ENCODE measurements at places on chromosomes 7 and 10.
A peak's percentile ranks its signal among the peaks of the same experiment; 100 is the strongest.

GRCh38 chr7:132145466-132145865, 430.8 kb downstream of the PLXNA4 start:
- no peak for DNase-seq

DNA sequence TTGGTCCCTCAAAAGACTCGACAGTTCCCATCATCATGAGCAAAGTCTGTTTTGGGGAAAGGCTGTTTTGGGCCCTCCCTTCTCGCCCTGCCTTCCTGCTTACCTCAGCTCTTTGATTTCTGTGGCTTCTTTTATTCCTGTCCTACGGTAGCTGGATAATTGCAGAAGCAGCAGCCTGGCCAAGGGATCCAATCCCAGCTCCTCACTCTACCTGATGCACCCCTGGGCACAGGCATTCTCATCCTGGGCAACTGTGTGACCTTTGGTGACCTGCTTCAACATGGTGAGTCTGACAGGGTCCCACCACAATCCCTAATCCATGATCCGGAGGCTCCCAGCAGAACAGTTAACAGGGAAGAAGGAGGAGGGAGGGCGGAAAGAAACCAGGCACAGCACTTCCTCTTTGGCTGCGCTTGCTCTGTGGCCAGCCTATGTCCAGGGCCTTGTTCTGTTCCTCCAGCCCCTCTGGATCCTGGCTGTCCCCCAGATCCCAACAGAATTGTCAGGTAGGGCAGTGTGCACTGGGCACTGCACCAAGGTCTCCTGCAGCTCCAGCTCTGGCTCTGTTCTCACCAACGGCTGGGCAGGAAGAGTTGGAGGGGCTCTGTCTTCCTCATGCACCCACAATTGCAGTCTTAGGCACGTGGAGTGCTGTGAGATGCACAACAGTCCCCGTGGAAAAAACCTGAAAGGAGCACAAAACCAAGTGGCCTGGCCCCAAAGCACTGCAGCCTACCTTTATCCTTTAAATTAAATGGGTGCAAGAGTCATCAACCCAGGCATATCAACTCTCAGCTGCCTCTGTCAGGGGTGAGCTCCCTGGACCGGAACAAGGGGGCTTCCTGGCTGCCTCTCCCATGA, 144.4 kb downstream of the PTPN20 start:
- DNase-seq: no peak

- no peak for DNase-seq
Observed at GRCh38 chr7:41711283-41712064, 8.6 kb upstream of the INHBA start.

- no peak for DNase-seq
Observed at GRCh38 chr7:114151777-114152176, 233.0 kb upstream of the PPP1R3A start.

DNA sequence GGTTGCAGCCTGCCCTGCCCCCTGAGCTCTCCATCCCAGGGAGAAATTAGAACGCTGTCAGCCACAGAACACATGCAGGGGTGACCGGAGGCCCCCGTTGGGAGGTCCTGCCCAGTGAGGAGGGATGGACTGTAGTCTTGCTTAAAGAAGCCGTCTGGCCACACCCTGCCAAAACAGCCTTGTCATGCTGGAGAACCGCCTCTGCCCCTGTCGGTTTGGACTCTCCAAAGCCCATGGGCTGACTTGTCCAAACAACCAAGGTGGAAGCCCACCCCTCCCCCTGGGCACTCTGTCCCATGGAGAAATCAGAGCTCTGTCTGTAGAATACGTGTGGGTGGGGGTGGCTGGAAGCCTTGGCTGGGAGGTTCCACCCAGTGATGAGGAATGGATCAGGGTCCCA, 12.7 kb upstream of the TBATA start:
- DNase-seq: no peak

- no peak for DNase-seq
Observed at GRCh38 chr10:75493464-75493863, 62.0 kb downstream of the LRMDA start.

DNA sequence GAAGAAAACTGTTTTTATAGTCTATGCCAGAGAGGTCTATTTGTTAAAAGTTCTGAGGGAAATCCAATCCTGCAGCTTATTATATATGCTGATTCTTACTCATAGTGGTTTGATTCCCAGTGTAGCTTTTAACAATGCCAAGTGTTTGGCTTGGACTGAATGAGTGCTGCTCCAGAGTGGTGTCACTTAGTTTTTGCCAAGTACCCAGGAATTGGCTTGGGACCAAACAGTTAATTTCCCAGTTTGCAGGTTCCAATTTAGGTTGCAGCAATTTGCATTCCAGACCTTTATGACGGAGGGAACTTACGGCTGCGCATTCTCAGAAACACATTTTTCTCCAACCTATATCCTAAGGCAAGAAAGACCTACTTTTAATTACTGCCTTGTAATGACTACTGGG, 32.4 kb downstream of the NSUN6 start:
- DNase-seq: peak; percentile 2

DNA sequence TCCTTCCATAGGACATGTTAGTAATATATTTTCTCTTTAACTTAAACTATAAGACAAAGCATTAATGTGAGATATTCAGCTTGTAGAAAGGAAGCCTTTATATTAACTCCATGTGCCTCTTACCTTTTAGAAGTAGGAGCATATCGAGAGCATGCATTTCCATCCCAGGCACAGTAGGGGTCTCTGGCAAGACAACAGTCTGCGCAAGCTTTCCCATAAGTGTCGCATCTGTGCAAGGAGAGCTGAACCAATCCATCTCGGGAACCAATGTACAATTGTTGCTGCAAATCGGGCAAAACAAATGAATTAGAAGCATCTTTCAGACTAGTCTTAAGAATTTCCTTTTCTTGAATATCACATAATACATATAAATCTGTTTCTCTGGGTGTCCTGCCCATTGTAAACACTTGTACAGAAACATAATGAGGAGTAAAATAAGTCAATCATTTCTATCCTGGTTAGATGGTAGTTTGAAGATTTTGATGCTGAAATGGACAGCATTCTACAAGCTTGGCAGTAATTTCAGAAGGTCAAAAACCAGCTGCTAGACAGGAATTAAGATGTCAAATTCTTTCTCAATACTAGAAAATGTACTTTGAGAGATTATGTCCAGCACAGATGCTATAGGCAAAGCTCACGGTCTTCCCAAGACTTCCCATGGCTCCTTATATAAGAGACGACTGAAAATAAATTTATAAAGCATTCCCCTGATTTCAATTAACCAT, 171.8 kb downstream of the SEMA3D start:
- DNase-seq: no peak

DNA sequence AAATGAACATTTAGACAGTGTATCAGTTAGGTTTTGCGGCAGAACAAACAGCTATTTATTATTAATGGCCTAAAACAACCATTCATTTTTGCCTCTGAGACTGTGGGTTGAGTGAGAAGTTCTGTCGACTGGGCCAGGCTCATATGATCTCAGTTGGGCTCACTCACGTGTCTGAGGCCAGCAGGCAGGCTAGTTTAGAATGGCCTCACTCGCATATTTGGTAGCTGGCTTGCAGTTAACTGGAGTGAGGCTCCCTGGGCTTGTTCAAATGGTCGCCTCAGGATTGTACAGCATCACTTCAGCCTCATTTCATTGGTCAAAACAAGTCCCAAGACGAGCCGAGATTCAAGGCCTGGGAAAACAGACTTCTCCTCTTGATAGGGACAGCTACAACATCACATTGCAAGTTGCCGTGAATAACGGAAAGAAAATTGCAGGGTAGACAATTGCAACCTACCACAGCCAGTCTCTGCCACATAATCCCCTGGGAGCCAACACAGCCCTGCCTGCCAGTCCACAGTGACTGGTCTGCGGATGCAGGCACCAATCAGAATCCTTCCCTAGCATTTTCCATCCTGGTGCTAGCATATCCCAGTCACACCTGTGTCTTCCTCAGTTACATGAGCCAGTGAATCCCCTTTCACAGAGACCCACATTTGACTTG, 23.1 kb upstream of the PPIF start:
- no peak for DNase-seq

DNA sequence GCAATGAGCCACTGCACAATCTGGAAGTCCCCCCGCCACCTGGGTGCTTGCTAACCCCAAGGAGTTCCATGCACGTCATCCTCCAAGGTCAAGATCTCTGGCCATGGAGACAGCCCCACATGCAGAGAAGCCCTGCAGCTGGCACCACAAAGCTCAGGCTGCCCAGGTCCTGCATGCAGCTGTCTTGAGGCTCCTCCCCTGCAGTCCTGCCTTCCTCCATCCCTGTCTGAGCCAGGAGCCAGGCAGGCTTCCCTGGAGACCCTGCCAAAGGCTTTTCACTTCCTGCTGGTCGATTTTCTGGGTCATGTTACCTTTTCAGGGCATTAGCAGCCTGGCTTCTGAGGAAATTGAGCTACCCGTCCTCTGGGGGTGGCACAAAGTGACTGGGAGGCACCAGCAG, 12.5 kb upstream of the TMEM72 start:
- peak; percentile 6 for DNase-seq

GRCh38 chr7:233249-234035, 41.1 kb downstream of the FAM20C start:
- DNase-seq: no peak

GRCh38 chr10:117936141-117936540, 110.6 kb downstream of the RAB11FIP2 start:
- peak; percentile 13 for DNase-seq

- DNase-seq: no peak
Observed at GRCh38 chr10:103765168-103765567, 90.2 kb downstream of the SH3PXD2A start.

DNA sequence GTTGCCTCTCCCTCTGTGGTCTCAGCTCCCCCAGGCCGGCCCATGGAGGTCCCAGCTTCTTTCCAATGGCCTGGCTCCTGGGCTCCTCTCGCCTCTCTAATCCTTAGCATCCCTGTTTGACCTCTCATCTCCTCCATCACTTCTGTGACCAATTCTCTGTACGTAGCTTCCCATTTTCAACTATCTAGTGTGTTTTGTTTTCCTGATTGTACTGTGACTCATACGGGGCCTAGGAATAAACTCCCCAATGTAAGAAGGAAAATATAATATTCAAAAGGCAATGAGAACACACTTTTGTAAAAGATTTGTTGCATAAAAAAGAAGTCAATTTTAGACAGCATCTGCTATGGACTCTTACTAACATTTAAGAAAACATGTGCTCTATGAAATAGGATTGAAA, 90.3 kb downstream of the MKX start:
- no peak for DNase-seq

GRCh38 chr7:77887567-77887966, 89.0 kb downstream of the PHTF2 start:
- no peak for DNase-seq

DNA sequence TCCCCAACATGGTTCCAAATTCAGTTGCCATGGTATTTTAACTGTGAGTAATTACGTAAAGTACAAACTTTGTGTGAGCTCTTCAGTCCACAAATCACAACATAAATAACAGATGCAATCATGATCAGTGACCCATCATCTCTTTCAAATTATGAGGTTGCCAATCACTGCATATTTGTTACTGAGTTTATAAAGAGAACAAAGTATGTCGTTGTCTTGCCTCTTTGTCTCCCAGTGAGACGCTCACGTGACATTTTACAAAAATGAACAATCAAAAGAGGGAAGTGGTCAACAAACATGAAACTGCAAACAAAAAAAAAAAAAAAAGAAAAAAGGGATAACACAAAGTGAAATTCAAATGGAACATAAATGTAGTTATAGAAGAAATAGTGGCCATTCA, 122.7 kb upstream of the PDSS1 start:
- DNase-seq: no peak

DNA sequence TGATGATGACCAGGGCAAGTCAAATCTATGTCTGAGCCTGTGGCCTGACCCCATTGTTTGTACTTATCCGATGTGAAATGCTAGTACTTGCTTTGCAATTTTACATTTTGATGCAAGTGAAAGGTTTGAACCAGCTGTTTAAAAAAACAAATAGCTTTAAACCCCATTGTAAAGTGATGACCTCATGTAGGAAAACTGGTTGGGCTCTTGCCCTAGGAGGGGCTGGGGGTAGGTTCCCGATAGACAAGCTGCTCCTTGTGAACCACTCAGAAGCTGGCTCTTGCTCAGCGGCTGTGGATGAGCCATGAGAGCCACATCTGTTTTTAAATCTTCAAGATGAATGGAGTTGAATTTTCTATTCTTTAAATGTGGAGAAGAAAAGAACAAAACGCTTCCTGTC, 185.3 kb downstream of the WDR11 start:
- DNase-seq: no peak

DNA sequence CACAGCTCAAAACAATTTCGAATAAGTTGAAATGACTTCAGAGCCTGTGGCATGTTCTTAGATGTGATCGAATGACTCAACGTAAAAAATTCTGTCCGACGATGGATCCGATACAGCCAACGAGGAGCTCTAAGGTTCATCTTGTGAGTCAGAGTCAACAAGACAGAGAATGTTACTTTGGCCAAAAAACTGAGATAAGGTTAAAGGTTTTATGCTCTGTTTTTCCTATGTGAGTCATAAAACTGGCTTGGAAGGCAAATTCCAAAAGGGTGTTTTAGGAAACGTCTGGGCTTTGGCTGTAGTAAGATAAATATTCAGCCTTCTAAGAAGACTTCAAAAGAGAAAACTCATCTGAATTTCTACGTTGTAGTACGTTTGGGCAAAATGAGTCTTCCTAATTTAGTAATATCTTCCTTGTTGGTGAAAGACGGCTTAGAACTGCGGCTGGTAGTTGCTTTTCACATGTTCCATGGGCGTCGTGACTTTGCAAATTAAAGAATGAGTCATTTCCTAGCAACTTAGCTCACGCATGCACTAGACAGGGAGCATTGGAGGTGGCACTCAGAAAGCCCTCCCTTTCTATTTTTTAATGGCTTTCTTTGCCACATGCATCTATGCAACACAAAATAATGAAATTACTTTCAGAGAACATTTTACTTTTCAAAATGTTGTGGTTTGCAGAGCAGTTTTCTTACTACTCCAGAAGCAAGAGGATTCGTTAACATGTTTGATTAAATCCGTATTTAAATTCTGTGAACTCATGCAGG, 28.2 kb downstream of the PFKP start:
- DNase-seq: no peak

- DNase-seq: no peak
Observed at GRCh38 chr10:131159771-131160170, 151.8 kb downstream of the TCERG1L start.

Measured in NCI-H187 treated with DMSO at 0.1 percent for 48 hours (cell line).